ENCODE measurements at places on chromosomes 2 and 18. TPM values are rescaled to one million over a fixed set of nuclear protein-coding genes. Genes with fewer than 3 reads are reported as not detected.

- no peak for DNase-seq
Measured at GRCh38 chr18:29160170-29160569, 983.2 kb upstream of the CDH2 start.

CXXC1 gene
- 145 TPM for total RNA-seq

CDH7 gene
- not detected for total RNA-seq

DNA sequence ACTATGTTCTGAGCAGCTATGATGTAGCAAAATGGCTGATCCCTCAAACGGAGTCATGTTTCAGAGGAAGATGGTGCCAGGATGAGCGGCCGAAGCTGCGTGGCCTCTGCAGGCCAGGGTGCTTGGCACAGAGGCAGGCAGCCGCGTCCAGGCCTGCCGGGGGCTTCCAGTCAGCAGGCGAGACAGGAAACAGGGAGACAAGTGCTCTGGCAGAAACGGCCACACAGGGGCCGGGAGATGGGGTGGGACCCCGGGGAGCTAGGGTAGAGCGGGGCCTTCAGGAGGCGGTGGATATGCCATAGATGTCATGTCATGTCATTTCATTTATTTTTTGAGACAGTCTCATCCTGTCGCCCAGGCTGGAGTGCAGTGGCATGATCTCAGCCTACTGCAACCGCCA lies 50.7 kb downstream of the EIPR1 start:
- DNase-seq: no peak

DNA sequence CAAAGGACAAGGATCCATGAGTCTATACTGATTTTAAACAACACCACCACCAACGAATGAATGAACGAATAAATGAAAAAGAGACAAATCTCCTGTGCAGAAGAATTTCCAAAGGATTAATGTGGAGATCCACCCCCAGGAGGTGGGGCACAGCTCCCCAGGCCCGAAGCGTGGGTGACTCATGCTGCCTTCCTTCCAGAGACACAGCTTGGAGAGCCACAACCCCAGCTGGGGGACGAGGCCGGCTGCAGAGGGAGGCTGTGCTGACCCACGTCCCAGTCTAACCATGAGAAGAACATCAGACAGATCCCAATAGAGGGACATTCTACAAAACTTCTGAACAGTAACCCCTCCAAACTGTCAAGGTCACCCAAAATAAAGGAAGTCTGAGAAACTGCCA lies 557.3 kb upstream of the SALL3 start:
- no peak for DNase-seq

- DNase-seq: no peak
Measured at GRCh38 chr18:9766076-9766481, 58.0 kb downstream of the RAB31 start.

DNA sequence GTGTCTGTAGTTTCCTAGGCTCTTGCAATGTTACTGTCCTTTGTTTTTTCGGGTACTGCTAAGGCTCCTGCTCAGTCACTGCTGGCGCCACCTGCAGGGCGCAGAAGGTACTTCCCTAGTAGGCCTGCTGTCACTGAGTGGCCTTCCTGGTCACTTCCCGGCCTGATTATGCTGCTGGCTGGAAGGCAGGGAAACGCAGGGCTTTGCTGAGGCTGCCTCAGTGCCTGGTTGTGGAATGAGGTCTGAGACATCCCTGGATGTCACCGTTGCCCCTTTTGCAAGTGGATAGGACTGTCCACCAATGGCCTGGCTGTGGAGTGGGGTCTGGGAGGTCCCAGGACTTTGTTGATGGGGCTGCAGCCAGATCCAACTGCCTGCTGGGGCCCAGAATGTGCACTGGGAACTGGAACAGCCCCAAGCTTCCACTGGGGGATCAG lies 13.1 kb downstream of the DAW1 start:
- DNase-seq: peak; percentile 36

GRCh38 chr2:72810165-72810564 lies 15.7 kb downstream of the EXOC6B start:
- no peak for DNase-seq

SERPINB3 gene
- not detected for total RNA-seq

TTL gene
- total RNA-seq: 31.4 TPM

RAB6C gene
- not detected for total RNA-seq

ABCG8 gene
- 0.05 TPM for total RNA-seq

- DNase-seq: no peak
Measured at GRCh38 chr2:64615192-64615763, 38.4 kb downstream of the SERTAD2 start.

DNA sequence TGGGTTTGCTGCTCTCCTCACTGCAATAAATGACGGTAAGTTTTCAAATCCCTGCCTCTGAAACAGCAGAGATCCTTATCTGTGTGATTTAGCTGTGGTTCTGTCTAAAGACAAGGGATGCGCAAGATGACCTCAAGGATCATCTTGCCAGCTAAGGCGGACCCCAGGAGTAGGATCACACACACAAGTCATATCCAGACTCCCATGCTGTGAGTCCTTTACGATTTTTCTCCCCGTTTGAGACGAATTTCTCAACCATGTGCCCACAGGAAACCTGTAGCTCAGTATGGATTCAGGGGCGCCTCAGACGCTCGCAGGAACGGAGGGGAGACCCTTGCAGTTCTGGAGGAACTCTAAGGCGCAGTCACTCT lies 11.1 kb upstream of the DCTN1 start:
- DNase-seq: no peak

MAPK4 gene
- not detected for total RNA-seq

EPAS1 gene
- total RNA-seq: 7.0 TPM

- DNase-seq: no peak
Measured at GRCh38 chr2:88139203-88139702, 11.4 kb upstream of the FABP1 start.

GRCh38 chr2:99217929-99218501 lies 37.0 kb downstream of the MRPL30 start:
- no peak for DNase-seq

Data from activated T-cell treated with anti-CD3 and anti-CD28 coated beads, Interleukin-2, amount 50 U/mL, for 4 hours (primary cell).